ENCODE measurements at places on chromosomes 1 and 21.

DNA sequence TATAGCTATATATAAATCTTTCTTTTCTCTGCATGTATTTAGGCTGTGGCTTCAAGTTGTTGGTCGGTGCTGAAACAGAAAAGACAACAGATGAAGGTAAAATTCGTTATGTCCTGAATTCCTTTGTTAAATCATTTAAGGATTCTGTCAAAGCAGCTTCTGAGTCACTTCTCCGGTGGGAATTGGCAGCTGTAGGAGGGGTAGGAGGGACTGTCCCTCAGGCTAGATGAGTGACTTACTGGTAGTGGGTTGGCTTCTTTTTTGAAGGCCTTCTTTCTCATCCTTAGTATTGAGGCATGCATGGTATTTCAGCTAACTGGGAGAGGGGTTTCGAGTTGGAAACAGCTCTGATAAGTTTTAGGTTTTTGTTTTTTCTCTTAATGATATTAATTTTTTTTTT, 22.1 kb upstream of the NEXN start:
- no peak for DNase-seq

- no peak for DNase-seq
These were observed 63.0 kb downstream of the HIVEP3 start for GRCh38 chr1:41855713-41856112.

GRCh38 chr1:175200678-175201521, 8.3 kb upstream of the KIAA0040 start:
- DNase-seq: no peak

GRCh38 chr1:48776393-48777218, at the start of gene BEND5:
BEND5 (minus strand) TSS chr1:48776891; CDS start chr1:48776831, 60 bp downstream.
- DNase-seq: peak; percentile 87

GRCh38 chr1:25991937-25992688, 5.8 kb downstream of the PAFAH2 start:
- DNase-seq: no peak
